ENCODE measurements at places on chromosomes 2 and 18.

- DNase-seq = no peak
These were observed 275.0 kb upstream of the KYNU start for GRCh38 chr2:142602418-142602989.

GRCh38 chr18:48569139-48569914 lies 30.5 kb downstream of the CTIF start:
- no peak for DNase-seq

DNA sequence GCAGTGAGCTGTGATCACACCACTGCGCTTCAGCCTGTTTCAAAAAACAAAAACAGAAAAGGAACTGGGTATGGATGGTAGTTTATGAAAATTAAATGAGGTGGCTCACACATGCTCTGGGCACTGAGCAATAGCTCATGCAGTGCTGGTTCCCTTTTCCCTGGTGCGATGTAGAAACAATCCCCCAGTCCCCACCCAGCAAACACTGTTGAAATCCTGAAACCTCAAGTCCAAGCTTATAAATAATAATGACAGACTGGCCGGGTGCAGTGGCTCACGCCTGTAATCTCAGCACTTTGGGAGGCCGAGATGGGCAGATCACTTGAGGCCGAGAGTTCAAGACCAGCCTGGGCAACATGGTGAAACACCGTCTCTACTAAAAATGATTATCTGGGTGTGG lies 55.4 kb upstream of the SMAD2 start:
- no peak for DNase-seq

DNA sequence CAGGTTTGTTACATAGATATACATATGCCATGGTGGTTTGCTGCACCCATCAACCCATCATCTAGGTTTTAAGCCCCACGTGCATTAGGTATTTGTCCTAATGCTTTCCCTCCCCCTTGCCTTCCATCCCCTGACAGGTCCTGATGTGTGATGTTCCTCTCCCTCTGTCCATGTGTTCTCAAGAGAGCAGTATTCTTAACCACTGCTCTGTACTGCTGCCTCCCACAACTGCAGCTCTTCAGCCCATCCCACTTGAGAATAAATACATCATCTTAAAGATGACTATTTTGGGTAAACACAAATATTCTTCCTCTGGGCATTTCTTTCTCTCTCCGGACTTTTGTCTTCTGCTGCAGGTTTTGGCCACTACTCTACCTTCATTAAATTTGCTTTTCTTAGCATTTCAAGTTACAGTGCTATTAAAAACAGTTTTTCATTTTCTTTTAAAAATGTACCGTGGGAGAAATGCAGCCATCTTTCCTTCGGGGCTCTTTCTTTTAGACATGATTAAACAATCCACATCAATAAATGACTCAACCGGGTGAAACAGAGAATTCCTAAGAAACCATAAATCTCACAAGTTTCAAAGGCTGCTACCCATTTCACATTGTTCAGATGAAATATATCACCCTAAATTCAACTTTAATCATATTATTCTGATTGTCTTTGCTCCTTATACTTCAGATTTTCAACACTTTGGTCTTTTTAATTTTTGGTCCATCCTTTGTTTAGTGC lies 323.4 kb downstream of the GALNT13 start:
- no peak for DNase-seq

DNA sequence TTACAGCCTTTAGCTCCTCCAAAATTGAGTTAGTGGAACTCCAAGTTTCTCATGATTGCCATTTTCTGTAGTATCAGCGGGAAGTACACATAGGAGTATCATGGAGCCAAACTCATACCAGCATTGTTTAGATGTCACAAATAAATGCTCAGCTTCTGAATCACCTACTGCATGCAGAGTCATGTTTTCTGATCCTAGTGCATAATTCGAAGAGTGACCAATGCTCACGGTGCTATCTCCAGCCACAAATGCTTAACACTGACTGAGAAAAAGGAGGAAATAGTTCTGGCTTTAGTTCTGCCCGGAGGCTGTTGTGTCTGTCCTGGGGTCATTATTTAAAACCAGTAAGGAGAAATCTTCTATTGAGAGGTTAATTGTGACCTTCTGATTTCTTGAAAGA lies 45.4 kb upstream of the LRATD1 start:
- DNase-seq = peak; percentile 92

GRCh38 chr2:14454202-14454601 lies 178.3 kb upstream of the LRATD1 start:
- no peak for DNase-seq

- DNase-seq = no peak
These were observed 9.9 kb downstream of the OBSL1 start for GRCh38 chr2:219561179-219562048.

DNA sequence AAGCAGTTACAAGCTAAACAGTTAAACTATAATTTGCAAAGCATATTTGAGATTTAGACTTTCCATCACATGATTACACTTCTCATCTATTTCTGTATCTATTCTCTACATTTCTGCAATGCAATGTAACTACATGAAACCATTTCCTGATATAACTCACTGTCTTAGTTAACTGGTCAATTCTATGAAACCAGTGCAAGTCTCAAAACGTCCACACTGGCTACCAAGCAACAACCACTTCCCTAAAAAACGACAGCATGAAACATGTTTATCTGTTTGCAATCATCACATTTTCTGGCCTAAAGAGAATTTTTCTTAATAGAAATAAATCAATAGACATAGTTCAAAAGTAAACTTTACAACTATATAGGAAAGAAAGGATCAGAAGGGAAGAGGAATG lies 17.4 kb downstream of the FECH start:
- no peak for DNase-seq

DNA sequence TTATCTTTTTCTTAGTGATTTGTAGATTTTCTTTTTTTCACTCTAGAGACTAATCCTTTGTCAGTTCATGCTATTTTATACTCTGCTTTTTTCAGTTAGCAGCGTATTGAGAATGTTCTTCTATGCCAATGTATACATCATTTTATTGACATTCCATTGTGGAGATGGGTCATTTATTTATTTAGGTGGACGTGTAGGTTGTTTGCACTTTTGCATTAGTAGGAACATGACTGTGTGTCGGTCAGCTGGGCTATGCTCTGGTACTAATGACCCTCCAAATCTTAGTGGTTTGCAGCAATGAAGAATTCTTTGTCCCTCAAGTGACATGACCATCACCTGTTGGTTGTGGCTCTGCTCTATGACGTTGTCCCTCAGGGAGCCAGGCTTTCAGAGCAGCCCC lies 33.6 kb downstream of the HPCAL1 start:
- DNase-seq = no peak

DNA sequence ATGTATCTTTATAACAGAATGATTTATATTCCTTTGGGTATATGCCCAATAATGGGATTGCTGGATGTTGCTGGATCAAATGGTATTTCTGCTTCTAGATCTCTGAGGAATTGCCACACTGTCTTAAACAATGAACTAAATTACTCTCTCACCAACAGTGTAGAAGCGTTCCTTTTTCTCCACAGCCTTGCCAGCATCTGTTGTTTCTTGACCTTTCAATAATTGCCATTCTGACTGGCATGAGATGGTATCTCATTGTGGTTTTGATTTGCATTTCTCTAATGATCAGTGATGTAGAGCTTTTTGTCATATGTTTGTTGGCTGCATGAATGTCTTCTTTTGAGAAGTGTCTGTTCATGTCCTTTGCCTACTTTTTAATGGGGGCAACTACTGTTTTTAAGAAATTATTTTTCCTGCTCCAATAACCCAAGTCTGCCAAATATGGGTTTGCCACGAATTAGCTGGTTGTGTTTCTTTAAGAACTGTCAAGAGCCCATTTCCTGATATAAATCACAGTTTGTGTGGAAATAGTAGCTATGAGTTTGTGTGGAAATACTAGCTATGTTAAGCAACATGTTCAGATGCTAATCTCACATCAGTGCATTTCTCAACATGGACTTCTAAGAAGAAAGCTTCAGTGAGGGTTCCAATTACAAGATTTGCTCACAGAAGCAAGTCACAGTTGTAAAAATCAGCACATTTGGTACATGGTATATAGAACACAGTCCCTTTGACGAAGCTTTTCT lies 259.4 kb downstream of the ANAPC1 start:
- DNase-seq = peak; percentile 60
